Activated T-cell treated with anti-CD3 and anti-CD28 coated beads, Interleukin-2, amount 50 U/mL, for 24 hours (primary cell): ENCODE measurements at places on chromosomes 7 and 10.

DNA sequence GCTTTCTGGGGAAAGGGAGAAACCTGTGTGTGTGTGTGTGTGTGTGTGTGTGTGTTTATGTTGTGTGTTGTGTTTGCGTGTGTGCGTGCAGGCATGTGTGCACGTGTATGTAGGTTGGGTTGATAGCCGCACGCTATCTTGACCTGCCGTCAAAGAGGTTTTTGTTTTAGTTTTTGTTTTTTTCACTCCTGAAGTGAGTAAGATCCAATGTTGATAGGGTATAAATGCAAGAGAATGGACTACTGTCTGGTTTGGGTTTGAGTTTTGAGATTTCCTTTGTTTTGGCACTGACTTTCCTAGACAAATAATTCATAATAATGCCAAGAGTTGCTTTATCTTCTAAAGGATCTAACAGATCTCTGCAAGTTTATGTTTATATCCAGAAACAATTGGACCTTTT is 27.8 kb downstream of the POU6F2 start:
- DNase-seq, result no peak

GRCh38 chr7:30795161-30795948 is 24.1 kb downstream of the MINDY4 start:
- no peak for DNase-seq

DNA sequence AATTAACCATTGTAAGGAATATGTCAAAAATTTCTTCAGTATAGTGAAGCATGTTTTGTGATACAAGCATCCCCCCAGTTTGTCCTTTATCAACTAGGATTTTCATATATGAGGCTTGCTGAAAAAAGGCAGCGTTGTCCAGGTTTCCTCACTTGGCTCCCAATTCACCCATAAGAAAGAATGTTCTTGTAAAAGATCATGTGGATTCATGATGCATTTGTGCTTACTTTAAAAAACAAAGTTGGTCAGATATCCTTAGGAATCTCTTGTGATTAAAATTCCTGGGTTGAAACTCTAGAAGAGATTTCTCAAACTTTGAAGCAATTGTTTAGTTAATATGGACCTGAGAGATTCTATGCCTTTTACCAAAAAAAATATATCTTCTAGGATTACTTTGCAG is 181.8 kb downstream of the KIAA1217 start:
- DNase-seq, result no peak

DNA sequence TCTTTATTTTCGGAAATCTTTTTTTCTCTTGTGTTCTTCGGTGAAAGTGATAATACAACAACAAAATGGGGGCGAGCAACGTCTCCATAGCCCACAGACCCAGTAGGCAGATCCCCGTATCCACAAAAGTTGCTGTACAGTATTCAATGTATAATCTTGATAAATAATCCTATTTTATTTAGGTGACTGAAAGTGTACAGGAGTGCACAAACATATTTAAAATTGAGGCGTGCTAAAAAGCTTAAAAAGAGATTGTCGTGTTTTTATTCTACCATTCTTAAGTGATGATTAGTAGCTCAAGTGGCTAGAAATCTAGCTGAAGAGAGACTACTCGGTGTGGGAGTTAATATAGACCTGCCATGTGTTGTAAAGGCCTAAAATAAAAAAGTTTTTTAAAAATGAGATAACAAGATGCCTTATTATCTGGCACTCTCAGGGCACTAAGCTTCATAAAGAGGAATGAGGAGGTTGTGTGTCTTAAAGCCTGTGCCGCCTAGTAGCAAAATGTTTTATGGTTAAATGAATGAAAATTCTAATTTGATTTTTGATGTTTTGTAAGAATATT is 1.6 kb downstream of the CAPZA2 start:
- no peak for DNase-seq

GRCh38 chr10:3125527-3126170 is 46.9 kb downstream of the PITRM1 start:
- DNase-seq, result no peak
